ENCODE measurements at places on chromosomes 1 and 21.

GRCh38 chr1:77948841-77949424 lies 29.9 kb downstream of the FUBP1 start:
- peak; percentile 44 for DNase-seq

DNA sequence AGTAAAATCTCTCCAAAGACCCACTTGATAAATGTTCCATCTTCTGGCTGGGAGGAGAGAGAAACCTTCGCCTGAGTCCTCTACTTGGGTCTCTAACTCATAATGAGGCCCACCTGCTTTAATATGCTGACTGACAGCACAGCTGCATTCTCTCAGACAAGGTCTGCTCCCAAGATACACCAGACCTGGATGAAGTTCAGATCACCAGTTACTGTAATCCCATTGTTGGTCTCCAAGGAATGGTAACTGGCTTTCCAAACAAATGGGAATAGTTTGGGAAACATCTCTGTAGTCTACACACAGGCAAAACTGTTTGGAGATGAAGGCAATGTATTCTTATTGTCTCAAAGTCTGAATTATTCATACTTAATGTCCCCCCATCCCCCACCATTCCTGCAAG lies 27.9 kb upstream of the COL24A1 start:
- no peak for DNase-seq

GRCh38 chr1:160309185-160309557 lies 24.2 kb upstream of the PEX19 start:
- DNase-seq: peak; percentile 25

- no peak for DNase-seq
Observed at GRCh38 chr1:34612091-34612827, 142.6 kb upstream of the GJB5 start.

GRCh38 chr1:41535276-41535675 lies 50.8 kb upstream of the EDN2 start:
- DNase-seq: no peak

DNA sequence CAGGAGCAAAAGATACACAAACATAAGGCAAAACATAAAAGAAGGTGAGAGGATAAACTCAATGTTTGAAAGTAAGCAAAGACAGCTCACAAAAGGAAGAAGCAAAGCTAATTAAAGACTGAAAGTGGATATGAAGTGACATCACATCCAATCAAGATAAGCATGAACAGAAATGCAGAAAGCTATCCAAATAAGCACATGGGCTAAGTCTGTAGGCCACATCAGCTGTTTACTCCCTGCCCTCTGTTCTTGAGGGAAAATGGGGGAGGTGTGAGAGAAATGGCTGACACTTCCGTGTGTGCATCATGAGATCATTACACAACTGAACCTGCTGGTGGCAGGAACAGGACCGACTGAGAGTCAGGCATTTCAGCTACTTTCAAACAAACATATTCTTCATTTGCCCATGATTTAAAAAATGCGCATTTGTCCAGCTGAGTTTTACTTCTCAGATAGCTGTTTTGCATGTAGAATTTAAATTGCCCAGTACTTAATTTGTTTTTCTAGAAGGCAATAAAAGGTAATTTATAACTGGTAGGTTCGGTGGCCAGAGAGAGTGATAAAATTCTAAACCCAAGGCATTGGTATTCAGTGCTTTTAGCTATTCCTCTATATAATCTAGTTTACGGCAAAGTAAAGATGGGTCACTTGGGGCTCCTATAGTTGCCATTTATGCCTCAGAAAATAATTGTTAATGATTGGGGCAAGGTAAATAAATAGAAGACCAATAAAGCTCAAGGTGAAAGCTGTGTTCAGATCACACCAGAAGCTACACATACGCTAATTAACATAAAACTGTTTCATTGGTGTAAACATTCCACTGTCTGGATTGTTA lies 27.2 kb upstream of the MAN1A2 start:
- no peak for DNase-seq

- DNase-seq: peak; percentile 92
Observed at GRCh38 chr1:227776331-227776771, 39.1 kb upstream of the PRSS38 start.

- DNase-seq: no peak
Observed at GRCh38 chr1:168420177-168420576, 123.6 kb downstream of the XCL2 start.

DNA sequence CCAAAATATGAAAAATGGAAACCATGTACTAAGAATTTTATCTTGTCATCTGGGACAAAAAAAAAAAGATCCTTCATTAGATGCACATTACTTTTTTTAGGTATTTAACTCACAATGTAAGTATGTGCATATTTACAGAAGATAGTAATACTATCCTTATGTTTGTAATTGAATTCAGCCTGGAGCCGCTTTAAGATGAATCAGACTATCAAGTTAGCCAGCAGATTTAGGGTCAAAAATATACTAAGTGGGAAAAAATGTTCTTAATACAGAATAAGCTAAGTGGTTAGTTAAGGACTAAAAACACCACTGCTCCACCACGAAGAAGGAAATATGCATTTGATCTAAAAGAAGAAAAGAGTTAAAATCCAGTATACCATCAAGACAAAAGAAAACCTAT lies 49.1 kb downstream of the DSCAM start:
- DNase-seq: no peak

GRCh38 chr1:168572633-168573032 lies 3.8 kb upstream of the XCL1 start:
- DNase-seq: no peak

GRCh38 chr1:29395736-29396437 lies 159.6 kb downstream of the PTPRU start:
- DNase-seq: no peak

DNA sequence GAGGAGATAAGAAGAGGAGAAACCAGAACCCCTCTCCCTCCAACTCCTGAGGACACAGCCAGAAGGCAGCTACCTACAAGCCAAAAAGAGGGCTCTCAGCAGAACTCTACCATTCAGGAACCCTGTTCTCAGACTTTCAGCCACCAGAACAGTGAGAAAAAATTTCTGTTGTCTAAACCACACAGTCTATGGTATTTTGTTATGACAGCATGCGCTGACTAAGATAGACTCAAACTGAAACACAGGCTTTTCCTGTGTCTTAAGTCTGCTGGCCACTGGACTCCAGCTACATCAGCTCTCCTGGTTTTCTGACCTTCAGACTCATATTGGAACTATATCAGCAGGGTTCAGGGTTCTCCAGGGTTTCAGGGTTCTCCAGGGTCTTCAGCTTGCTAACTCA lies 126.5 kb upstream of the TNFSF4 start:
- peak; percentile 48 for DNase-seq

DNA sequence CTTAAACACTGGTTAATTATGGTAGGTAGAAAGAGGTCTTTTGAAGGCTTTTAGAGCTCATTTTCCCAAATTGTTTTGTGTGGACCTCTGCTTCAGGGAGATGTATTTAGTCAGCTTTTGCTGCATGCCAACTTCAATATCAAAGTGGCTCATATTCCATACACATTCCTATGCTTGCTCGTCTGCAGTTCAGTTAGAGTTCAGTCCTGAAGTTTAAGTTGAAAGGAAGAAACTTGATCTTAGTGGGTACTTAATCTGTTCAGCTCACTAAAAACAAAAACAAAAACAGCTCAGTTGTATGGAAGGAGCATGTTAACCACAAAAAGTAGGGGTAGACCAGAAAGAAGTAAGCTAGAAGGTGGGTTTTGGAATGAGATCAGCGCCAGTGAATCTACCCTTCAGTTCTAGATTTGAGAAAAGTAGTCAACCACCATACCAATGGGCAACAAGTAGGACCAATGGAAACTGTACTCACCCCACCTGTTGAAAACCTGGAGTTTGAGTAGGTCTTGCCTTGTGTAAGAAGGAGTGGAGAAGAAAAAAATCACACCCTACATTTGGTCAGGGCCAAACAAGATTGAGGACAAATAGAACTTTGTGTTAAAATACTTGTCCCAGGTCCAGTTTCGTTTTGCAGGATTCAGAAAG lies 58.0 kb downstream of the LEPR start:
- peak; percentile 37 for DNase-seq

GRCh38 chr1:168723000-168723399 lies 6.0 kb downstream of the DPT start:
- DNase-seq: no peak

- no peak for DNase-seq
Observed at GRCh38 chr1:111909030-111909429, 80.4 kb downstream of the KCND3 start.

- DNase-seq: no peak
Observed at GRCh38 chr21:46037331-46038325, 56.1 kb downstream of the COL6A1 start.

GRCh38 chr1:53949023-53949990 lies 3.2 kb downstream of the LRRC42 start:
- peak; percentile 51 for DNase-seq

GRCh38 chr1:15937706-15938168 lies 38.2 kb downstream of the ZBTB17 start:
- DNase-seq: peak; percentile 74

DNA sequence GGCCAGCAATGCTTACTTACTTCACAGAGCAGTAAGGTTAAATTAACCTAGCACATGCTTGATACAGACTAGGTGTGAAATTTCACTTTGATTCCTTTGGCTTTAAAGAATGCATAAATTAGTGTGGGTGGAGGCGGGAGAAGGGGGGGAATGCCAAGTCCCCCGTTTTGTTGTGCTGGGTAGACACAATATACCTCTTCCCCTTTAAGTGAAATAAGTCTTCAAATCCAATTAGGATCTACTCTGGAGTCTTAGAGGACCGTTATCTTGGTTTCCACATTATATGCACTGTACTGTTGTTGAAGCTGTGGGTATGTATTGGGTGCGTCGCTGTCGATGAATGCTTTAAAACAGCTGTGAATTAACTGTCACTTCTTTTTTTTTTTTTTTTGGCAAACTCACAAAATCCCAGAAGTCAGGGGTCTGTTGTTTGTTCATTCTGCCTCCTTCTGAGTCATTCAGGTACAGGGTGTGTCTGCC lies 1.6 kb upstream of the S1PR1 start:
- DNase-seq: no peak

DNA sequence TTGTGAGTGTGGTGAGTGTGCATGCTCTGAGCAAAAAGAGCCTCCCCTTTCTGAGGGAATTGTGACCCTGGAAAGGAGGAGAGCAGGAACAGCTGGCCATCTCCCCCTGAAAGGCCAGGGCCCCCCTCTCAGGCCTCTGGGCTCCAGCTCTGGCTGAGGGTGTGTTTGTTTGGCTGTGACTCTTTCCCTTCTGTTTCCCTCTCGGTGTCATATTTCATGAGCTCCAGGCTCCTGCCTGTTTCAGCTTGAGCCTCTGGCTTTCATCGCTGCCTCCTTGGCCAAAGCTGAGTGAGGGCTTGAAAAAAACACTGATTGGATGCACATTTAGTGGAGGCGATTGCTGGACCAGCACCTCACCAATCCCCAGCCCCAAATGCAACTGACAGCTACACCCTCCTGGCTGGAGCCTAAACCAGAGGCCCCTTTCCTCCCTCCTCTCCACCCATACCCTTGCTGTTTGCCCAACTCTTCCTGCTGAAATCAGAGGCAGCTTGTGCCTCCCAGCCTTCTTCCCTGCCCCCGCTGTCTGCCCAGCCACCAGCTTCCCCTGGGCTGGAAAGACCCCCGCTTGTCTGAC lies 64.1 kb downstream of the DDR2 start:
- DNase-seq: peak; percentile 89

DNA sequence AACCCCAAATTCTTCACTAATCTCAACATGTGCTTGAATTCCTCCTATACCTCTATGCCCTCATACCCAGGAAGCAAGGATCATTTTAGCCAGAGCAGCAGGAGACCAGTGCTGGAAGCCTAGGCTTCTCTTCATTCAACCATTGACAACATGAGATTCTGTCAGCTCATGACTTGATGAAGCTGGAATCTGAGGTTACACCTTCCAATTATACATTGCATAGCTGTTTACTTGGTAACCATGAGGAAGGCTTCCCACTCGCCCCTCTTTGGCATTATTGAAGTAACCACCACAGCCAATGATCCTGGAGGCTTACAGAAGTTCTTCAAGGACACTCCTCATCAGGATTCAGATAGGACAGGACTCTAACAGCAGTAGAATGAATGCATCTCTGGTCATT lies 160.3 kb downstream of the TPR start:
- no peak for DNase-seq

DNA sequence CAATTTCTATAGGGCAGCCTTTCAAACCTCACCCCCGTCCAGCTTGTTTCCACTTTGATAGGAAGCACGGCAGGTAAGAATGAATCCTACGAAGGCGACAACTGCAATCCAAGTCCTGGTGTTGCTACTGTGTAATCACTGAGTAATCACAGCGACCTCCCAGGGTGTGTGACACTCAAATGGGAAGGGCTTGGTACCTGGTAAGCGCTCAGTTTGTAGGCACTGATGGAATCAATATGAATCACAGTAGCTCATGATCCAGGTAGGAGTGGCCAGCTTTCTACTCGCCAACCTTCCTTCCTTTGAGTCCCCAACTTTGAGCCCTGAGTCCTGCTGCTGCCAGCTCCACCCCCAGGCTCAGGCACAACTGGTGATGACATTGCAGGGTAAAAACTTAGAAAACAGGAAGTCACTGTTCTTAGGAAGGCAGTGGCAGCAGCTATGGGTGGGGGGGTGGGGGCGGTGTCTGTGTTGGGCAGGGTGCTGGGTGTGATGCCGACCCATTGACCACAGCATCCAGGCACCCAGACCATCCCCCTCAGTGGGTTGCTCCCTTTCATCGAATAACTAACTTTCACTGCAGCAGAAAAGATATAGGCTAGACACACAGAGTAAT lies 70.7 kb downstream of the CD247 start:
- no peak for DNase-seq

DNA sequence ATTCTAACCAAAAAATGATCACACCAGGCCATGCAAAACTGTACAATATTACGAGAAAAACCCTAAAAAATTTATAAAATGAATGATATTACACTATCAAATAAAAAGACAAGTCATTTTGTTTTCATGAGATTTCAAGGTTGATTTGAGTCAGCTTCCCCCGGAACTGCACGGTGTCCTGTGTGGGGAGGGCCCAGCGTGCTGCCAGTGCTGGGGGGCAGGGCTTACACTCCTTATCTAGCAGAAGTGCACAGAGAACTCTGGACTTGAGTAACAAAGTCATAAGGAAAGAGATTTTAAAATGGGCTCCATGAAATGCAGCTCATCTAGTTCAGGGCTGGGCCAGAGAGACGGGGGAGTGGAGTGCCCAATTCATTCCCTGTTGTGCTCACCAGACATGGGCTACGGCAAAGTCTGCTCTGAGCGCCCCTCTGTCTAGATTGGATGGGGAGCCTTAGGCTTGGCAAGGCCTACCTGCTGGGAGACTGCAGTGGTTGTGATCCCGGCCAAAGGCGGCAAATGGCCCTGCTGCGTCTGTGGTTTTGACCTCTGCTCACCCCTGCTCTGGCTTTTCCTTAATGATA lies 50.1 kb downstream of the COQ8A start:
- no peak for DNase-seq

DNA sequence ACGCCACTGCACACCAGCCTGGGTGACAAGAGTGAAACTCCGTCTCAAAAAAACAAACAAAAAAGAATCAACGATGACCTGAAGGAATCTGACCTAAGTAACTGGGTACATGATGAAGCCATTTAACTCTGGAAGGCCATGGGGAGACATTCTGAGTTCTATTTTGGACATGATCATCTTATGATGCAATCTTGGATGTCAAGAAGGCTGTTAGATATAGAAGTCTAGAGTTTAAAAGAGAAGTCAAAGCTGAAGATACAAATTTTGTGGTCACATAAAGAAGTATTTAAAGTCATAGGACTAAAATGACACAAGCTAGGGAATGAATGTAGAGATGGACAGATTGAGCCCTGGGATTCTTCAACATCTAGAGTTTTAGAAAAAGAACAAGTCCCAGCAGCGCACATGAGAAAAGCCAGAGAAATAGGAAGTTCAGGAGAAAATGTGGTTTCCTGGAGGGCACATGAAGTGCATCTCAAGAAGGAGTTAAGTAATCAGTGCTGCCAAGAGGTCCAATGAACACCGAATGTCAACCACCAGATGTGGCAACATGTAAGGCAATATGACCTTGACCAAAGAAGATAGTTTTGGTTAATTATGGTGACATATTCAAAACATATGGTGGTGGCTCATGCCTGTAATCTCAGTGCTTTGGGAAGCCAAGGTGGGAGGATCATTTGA lies 26.8 kb downstream of the ELK4 start:
- no peak for DNase-seq
